ENCODE measurements at places on chromosomes 4 and X.
A peak's percentile ranks its signal among the peaks of the same experiment; 100 is the strongest.

GRCh38 chr4:544386-545105, 31.5 kb downstream of the TMEM271 start:
- DNase-seq: no peak

DNA sequence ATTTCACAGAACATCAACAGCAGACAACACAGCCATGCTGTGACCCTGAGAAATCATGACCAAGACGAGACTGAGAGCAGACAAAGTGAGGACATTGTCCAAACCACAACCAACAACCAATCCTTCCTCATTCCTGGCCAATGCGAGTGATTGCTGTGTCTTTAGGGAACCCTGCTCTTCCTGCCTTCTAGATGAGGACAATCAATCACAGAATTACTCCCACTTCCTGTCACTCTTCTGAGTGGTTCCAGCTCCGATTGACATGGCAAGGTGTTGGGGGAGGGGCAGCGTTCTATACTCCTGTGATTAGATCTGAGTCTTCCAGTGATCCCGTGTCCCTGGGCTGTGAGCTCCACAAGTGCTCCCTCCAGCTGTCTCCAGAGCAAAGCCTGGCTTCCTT, 227.8 kb downstream of the STIM2 start:
- no peak for DNase-seq

- DNase-seq: no peak
Observed at GRCh38 chrX:103372886-103373285, 3.5 kb upstream of the BEX3 start.

- no peak for DNase-seq
Observed at GRCh38 chr4:34733185-34733941, 1511.0 kb downstream of the ARAP2 start.

DNA sequence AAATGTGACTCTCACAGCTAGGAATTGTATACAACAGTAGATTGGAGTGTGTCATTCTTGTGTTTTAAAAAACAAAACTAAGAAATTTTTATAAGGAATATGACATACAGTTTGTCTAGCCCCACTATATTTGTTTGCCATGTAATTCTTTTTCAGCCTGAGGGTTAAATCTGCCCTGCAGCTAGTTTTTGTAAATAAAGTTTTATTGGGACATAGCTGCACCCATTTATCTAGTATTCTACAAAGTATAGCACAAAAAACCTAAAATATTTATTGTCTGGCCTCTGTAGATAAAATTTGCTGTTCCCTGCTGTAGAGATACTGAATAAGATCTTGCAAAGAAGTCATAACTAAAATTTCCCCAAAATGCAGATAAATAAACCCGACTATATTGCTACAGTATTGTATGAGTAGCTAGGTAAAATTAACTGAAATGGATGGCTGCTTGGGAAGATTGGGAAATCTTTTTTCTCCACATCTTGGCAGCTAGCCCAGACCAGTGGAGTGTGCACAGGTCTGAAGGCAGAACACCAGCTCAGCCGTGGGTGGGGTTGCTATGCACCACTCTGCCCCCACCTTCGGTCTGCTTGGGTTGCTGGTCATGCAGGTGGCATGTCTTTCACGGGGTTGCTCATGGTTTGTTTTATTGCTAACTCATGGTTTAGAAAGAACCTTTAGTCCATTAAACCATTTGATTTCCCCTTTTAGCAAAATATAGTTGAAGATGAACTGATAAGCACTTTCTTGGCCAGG, 127.9 kb downstream of the KLHL8 start:
- peak; percentile 50 for DNase-seq

All from iPS-NIHi11 (cell line).